T-helper 17 cell (primary cell): ENCODE measurements at places on chromosomes 12 and 14.
A peak's percentile ranks its signal among the peaks of the same experiment; 100 is the strongest.

GRCh38 chr14:67951529-67952135, 132.1 kb downstream of the RAD51B start:
- no peak for DNase-seq

GRCh38 chr12:79644274-79645234, 46.2 kb downstream of the PAWR start:
- DNase-seq = no peak

GRCh38 chr12:54404061-54405004, 14.7 kb downstream of the ITGA5 start:
- DNase-seq = peak; percentile 33

DNA sequence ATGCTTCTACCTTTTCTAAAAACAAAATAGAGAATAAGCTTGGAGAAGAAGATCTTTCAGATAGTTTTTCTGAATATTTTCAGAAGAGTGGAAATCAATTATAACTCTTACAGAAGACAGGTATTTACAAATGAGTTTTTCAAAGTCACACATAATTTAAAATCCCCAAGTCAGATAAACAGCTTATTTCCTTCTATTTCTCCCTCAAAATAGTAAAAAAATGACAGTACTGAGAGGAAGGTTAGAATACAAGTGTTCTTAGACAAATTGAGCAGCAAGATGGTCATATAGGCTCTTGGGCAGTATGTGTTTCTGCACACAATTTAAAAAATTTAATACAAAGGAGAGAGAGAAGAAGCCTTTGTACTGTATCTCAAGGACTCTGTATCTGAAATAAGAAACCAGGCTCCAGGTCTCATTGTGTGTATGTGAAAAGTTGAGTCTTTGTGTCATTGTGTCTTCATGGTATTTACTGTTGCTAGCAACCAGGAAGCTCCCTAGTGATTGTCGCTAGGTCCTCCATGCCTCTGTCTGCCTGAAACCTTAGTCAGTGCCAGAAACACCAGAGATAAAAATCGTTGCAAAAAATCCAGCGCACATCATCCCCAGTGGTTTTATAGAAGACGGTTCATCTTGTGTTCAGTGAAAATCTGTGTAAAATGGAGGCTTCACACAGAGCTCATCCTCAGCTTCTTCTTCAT, 12.9 kb upstream of the TUBA1A start:
- DNase-seq = no peak

GRCh38 chr12:125049093-125049458, 16.2 kb upstream of the AACS start:
- DNase-seq = no peak

DNA sequence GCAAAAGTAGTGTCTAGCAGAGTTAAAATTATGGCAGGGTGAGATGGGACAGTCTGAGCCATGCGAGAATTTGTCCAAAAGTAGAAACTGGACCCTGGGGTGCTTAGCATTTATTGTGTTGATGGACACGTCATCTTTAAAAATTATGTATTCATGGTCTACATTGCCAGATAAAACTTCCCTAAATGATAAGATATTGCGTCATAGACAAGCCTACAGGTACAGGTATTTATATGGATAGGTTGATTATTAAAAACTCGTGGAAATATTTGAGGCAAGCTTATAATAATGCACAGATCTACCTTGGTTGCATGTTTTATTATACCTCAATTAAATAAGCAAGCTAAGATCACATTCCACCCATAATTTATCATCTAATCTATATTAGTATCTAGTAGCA, 196.0 kb upstream of the PDZRN4 start:
- no peak for DNase-seq

- no peak for DNase-seq
Measured at GRCh38 chr12:22318108-22318737, 16.3 kb downstream of the ST8SIA1 start.

DNA sequence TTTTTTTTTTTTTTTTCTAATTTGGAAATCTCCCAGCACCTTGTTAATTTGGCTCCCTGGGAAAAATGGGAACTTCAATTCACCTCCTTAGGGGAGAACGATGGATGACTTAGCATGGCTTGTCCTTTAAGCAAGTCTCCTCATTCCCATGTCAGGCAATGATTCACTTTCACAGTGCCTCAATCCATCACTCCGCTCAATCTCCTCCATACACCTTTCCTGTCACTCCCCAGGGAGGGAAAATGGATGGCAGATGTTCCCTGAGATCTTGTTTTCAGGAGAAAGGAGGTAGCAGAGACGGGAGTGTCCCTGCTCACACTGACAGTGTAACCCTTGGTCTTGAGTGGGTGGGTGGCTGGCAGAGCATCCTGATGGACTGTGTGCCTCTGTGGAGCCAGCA, 51.0 kb downstream of the SLC8A3 start:
- no peak for DNase-seq

DNA sequence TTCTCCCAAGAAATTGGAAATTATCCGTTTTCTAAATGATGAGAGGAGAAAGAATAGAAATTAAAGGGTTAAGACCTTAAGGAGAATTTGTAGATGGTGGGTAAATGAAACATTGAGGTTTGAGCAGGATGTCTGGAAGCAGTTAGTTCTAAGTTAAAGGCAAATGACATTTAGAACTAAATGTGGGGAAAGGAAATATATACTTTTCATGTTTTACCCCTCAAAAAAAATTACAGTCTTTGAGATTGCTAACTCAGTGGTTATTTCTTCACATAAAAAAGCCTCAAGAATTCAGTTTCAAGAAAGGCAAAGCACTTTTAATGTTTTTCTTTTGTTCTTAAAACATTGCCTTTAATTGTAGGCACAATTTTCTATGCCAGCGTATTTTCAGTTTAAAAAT, 114.0 kb downstream of the PLEKHA5 start:
- no peak for DNase-seq

DNA sequence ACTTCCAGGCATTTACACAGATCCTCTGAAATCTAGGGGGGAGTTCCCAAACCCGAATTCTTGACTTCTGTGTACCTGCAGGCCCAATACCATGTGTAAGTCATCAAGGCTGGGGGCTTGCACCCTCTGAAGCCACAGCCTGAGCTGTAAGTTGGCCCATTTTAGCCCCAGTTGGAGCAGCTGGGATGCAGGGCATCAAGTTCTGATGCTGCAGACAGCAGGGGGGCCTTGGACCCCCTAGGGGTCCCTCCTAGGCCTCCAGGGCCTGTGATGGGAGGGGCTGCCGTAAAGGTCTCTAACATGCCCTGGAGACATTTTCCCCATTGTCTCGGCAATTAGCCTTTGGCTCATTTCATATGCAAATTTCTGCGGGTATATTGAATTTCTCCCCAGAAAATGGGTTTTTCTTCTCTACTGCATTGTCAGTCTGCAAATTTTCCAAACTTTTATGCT, 59.5 kb downstream of the LRIG3 start:
- no peak for DNase-seq

- DNase-seq = peak; percentile 86
Measured at GRCh38 chr12:51172515-51173431, at the start of gene TFCP2. Gene TFCP2, minus strand, starts transcription at chr12:51173135. Its CDS starts 713 bp downstream, at chr12:51172422.

DNA sequence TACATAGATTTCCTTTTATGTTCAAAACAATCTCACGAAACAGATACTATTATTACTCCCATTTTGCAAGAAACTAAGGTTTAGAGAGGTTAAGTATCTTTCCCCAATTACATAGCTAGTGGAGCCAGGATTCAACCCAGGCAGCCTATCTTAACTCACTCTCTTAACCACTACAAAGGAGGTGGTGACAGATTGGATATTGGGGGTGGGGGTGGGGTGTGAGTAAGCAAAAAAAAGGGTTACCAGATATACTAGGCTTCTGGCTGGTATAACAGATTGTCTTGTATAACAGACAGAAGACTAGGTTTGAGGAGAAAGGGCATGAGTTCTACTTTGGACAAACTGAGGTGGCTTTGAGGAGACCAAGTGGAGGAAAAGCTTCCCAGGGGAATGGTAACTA, 2.1 kb downstream of the GMFB start:
- no peak for DNase-seq

GRCh38 chr12:54622463-54623183, 12.1 kb downstream of the LACRT start:
- DNase-seq = no peak

DNA sequence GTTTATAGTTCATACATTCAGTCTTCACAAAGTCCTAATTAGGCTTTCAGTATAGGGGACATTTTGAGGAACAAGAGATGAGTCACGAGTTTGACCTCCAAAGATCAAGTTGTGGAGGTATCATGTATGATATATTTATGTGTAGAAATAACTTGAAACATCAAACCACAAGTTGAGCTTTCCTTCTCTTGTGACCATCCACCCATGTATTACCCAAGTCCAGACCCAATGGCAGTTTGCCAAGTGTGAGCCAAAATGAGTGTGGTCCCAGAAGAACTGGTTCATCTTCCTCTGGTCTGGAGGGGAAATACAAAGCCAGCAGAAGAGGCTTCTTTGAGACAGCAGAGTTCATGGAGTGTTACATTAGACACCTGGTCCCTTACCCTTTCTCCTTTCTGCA, 104.9 kb downstream of the ATP23 start:
- no peak for DNase-seq

DNA sequence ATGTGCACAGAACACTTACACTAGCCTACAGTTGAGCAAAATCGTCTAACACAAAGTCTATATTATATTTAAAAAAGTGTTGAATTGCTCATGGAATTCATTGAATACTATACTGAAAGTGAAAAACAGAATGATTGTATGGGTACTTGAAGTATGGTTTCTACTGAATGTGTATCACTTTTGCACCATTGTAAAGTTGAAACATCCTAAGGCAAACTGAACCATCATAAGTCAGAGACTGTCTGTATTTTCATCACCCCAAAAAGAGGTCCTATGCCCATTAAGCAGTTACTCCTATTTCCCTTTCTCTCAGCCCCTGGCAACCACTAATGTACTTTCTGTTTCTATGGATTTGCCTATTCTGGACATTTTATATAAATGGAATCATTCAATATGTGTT, 4.4 kb upstream of the AMIGO2 start:
- DNase-seq = no peak

DNA sequence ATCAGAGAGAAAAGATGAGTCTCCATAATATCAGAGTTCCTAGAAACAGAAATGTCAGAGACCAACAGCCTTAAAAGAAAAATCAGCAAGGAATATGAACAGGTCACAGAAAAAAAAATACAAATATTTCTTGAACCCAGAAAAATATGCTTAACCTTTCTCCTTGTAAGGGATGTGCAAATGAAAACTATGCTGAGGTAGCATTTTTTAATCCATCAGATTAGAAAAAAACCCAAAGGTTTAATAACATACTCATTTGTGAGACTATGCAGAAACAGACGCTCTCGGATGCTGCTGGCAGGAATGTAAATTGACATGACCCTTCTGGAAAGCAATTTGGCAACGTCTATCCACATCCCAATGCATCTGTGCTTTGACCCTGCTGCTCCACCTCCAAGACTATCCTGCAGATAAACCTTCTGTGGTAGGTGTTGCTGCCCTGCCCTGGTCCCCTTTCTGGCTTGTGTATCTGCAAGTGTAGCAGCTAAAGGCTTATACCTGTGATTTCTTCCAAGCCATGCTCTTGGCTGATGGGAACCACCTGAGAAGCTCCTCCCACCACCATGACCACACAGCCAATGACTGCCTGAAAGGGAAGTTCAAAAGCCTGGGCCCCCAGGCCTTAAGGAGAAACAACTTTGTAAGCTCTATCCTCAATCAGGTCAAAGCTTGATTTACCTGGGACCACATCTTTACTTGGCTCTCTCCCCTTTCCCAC, 49.4 kb downstream of the LTBP2 start:
- DNase-seq = no peak

- no peak for DNase-seq
Measured at GRCh38 chr14:97850466-97850865, 1053.3 kb downstream of the VRK1 start.

DNA sequence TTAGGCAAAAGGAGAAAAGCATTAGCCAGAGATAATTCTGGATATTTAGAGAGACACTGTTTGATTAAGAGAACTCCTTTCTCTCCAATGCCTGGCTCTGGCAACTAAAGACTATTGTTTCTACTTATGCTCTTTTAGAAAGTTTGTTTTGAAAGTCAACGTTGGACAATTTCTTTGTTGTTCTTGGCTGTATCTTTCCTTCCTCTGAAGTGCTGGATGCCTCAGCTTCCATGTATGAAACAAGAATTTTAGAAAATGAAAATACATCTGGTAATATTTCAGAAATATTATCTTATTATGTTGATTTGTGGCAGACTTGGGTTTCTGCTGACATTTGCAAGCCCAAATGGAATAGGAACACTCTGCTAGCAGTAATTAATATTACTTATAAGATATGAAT, 382.6 kb downstream of the SNAPC1 start:
- DNase-seq = no peak

GRCh38 chr12:85531341-85531740, 251.3 kb downstream of the ALX1 start:
- no peak for DNase-seq

DNA sequence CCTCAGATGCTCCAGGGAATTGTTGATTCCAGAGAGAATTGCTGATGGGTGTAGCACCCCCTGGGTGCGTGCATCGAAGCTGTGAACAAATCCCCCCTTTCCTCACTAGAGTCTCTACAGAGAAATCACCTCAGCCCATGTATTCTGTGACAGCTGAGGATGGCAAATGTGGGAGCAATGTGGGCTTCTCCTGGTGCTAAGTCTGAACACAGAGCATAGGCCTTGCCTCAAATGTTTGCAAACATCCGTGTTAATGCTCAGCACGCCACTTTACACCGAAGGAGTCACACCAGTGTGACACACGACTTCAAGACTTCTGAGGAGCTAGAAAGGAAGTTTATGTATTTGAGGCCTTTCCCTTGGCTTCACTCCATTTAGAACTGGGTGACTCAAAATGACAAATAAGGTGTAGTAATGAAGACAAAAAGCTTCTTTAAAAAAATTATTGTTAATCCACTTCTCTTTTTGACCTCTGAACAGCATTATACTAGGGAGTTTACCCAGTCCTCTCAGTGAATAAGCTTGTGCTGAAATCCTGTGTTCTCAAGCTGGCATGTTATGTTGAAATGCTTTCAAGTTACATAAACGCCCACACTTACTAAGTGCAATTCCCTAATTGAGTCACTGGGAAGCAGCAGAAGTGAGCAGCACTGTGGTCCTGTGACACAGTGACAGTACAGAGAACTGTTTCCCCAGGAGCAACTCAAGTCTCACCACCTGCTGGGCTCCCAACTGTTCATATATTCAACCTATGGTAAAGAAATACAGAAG, 92.9 kb downstream of the FAR2 start:
- no peak for DNase-seq

DNA sequence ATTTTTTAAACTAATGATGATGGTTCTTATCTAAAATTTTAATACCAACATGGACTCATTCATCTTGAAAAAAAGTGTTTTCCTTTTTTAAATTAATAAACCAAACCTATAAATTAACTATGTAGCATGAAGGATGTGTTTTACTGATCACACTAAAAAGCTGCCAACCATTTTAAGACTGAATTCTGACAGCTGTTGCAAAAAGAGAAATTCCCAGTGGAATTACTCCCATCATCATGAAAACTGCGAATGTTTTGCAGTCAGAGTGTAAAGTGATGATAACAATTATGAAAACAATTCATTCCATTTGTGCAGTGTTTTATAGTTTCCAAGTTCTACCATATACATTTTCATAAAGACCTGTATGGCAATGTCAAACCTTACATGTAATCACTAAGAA, 232.8 kb downstream of the SLC2A13 start:
- no peak for DNase-seq

GRCh38 chr12:10307630-10308029, at the start of gene KLRD1:
Gene KLRD1, plus strand, starts transcription at chr12:10307870. Its CDS starts 208 bp downstream, at chr12:10308078.
- no peak for DNase-seq

- no peak for DNase-seq
Measured at GRCh38 chr12:129234209-129234608, 380.9 kb downstream of the GLT1D1 start.
